HFFc6 (cell line): ENCODE measurements at places on chromosomes 2 and 18. TPM values are rescaled to one million over a fixed set of nuclear protein-coding genes. Genes with fewer than 3 reads are reported as not detected.

- H3K27ac ChIP-seq = no peak overlapping the region
- H3K4me3 ChIP-seq = no peak overlapping the region
- peaks cover 18% of the 10 kb centered on the region for H3K27me3 ChIP-seq
- no peaks in the 10 kb centered on the region for H3K4me1 ChIP-seq
Measured at GRCh38 chr2:26488463-26489212, 10.7 kb upstream of the OTOF start.

DNA sequence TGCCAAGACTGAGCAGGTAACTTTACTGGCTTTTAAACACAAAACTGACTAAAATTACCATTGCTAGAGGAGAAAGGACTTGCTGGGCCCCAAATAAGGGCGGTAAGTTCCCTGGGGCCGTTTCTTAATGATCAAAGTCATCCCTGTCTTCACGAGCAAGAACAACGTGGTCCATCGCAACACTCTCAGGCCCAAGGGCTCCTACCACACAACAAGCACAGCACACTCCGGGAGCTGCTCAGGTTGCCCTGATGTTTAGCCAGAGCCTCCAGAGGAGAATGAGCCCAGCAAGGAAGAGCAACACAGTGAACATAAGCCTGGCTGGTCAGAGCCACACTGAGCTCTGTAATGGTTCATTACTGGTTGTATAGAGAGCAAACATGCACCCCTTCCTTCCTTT, 102.7 kb downstream of the DYNC1I2 start:
- no peak overlapping the region for H3K4me3 ChIP-seq
- no peak overlapping the region for H3K27ac ChIP-seq
- no peaks in the 10 kb centered on the region for H3K4me1 ChIP-seq
- peaks cover 19% of the 10 kb centered on the region for H3K36me3 ChIP-seq
- DNase-seq = no peak

Gene SH3BP4
- total RNA-seq = 94.9 to 98.7 TPM (median 95.8 TPM) in 3 replicates

- no peak for DNase-seq
- H3K4me1 ChIP-seq = peaks cover 4% of the 10 kb centered on the region; the same call in 1 of the 2 replicates
Measured at GRCh38 chr2:192004188-192004963, 157.5 kb upstream of the CAVIN2 start.

Gene M1AP
- 0.15 to 0.34 TPM (median 0.17 TPM) in 3 replicates for total RNA-seq

GRCh38 chr2:64331114-64331645, 122.8 kb upstream of the LGALSL start:
- H3K4me3 ChIP-seq = peak overlapping the region; percentile 87; the same call in 1 of the 2 replicates
- no peak for DNase-seq
- H3K27ac ChIP-seq = peak overlapping the region; percentile 77; the same call in 1 of the 2 replicates

GRCh38 chr2:207815254-207815653, 45.5 kb upstream of the FZD5 start:
- no peaks in the 10 kb centered on the region for H3K36me3 ChIP-seq
- H3K27me3 ChIP-seq = peaks cover 2% of the 10 kb centered on the region; the same call in 1 of the 2 replicates
- no peak overlapping the region for H3K27ac ChIP-seq
- no peak overlapping the region for H3K4me3 ChIP-seq
